ENCODE measurements at places on chromosomes 5 and 9.
A peak's percentile ranks its signal among the peaks of the same experiment; 100 is the strongest.

DNA sequence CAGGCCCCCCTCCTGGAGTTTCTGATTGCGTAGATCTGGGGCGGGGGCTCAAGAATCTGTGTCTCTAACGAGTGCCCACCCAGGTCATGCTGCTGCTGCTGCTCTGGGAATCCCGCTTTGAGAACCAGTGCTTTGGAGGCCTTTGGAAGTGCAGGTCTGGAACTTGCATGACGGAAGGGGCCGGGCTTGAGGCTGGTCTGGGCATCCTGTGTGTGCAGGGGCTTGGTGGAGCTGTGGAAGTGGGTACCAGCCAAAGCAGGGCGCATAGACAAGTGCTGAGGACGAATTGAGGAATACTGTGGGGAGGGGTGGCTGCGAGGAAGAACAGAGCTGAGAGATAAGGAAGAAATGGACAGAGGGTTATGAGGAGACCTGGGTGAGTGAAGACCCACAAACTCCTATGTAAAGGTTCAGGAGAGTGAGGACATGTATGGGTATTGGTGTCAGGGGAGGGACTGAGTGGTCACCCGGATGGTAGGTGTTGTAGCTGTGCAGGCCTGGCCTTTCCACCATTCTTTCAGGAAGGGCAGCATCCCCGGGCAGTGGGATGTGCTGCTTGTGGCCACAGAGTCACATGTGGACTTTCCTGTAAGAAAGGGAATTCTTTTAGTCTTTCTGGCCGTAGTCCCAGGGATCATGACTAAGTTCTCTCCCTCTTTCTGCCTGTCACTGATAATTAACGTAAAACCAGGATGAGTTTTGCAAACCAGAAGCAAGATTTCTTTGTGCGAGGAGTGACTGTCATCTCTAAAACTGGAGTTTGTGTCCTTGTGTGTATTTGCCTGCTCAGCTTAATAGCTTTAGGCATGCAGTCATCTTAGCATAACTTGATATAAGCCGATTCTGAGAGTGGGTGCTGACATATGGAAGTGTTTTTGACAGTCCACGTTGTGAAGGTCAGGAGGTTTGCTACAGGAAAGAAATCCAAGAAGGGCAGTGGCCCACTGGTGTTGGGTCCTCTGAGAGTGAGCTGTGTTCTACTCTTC is 43.3 kb upstream of the TJP2 start:
- peak; percentile 84 for DNase-seq

GRCh38 chr9:37994639-37995347 is 74.2 kb downstream of the SHB start:
- peak; percentile 91 for DNase-seq

- DNase-seq = peak; percentile 55
These were observed 484 bp downstream of the GFM2 start for GRCh38 chr5:74766418-74766848.

GRCh38 chr5:160133071-160133917 is 14.0 kb upstream of the PWWP2A start:
- peak; percentile 35 for DNase-seq

DNA sequence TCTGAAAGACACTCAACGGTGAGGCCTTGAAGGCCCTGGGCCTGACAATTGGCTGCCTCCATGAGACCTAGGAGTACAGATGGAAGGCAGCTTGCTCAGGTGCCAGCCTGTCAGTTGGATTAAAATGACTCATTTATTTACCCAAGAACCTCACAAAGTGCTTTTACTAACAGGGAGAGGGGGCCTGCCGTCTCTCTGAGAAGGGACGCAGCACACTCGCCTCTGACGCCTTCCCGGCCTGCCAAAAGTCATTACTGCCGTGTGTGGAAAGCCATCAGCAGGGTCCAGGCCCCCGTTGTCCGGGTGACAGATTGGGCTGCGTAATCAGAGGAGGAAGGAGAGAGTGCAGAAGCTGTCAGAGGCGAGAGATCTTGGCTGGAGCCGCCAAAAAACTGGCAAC is 32.4 kb downstream of the DDX31 start:
- no peak for DNase-seq

- DNase-seq = no peak
These were observed 108.1 kb downstream of the FBXW11 start for GRCh38 chr5:171898386-171898785.

Measured in AG08395 (cell line).